ENCODE measurements at places on chromosomes 6 and 20.

DNA sequence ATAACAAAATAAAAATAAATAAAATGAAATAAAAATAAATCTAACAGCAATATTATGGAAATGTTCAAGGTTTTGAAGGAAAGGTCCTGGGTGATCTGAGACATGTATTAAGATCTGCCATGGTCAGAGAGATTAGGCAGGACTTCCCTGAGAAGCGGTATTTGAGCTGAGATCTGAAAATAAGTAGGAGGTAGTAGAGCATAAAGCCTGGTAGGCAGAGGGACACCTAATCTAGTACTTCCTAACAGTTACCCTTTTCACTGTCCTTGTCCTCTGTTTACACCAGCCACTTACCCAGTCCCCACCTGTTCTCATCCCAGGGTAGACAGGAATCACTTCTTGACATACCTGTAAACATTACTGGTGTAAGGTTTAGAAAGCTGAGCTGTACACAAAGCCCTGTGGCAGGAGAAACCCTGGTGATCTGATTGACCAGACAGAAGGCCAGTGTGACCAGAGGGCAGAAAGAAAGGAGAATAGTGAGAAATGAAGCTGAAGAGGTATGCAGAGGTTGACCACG lies 8.3 kb upstream of the ZNF318 start:
- no peak for DNase-seq

DNA sequence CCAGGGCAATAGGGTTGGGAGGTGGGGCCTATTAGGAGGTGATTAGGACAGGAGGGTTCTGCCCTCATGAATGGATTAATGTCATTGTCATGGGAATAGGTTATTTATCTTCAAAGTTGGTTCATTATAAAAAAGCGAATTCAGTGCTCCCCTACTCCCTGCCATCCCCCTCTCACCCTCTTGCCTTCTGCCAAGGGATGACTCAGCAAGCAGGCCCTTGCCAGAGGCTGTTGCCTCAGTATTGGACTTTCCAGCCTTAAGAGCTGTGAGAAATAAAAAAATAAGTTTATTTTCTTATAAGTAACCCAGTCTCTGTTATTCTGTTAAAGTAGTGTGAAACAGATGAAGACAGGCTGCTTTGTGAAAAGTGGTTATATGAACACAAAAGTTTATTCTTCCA lies 381.1 kb upstream of the ZFP64 start:
- DNase-seq = no peak

- DNase-seq = no peak
Measured at GRCh38 chr6:108895571-108895970, 47.3 kb downstream of the ARMC2 start.

DNA sequence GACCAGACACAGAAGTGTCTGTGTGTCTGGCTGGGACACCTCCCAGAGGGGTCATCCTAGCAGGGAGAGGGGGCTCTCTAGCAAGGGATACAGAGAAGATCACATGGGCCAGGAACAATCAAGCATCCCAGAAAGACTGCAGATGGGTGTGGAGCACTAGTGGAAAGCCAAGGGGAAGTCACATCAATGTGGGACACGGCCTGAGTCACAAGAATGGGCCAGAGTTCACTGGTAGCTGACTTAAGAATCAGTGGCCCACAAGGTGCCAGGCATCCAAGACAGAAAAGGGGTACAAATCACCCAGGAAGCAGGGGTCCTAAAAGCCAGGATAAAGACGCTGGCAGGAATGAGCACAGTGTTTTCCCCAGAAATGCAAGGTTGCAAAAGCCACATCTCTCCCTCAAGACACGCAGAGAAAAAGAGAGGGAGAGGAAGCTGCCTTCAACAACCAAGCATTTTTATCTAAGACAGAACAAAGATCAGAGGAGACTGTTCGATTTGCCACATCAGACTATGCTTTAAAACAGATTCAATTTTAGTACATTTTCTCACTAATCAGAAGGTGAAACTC lies 113.6 kb upstream of the DST start:
- no peak for DNase-seq

DNA sequence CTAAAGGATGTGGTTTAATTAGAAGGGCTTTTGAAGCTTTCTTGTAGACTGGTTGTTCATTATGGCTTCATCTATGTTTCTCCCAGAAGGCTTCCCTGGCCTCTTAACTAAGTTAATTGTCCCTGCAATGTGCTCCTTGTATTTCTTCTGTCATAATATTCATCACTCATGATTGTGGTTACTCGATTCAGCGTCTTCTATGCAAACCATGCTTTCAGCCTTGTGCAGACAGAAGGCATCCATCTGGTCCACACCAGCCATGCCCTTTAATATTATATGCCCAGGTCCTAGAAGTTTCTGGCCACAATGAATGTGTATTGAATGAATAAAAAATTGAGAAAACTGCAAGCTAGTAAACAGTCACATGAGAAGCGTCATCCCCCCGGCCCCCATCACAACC lies 163.2 kb downstream of the KHDC1L start:
- no peak for DNase-seq

DNA sequence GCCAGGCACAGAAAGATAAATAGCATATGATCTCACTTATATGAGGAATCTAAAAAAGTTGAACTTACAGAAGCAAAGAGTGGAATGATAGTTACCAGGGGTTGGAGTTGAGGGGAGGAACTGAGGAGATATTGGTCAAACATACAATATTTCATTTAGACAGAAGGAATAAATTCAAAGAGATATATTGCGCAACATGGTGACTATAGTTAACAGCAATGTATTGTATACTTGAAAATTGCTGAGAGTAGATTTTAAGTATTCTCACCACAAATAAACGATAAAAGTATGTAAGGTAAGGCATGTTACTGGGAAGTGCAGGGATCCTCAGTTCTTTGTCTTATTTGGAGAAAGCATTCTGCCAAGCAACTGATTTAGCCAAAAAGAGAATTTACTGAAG lies 171.9 kb downstream of the LMBRD1 start:
- no peak for DNase-seq

- no peak for DNase-seq
Measured at GRCh38 chr20:37270576-37271420, 9.2 kb upstream of the GHRH start.

DNA sequence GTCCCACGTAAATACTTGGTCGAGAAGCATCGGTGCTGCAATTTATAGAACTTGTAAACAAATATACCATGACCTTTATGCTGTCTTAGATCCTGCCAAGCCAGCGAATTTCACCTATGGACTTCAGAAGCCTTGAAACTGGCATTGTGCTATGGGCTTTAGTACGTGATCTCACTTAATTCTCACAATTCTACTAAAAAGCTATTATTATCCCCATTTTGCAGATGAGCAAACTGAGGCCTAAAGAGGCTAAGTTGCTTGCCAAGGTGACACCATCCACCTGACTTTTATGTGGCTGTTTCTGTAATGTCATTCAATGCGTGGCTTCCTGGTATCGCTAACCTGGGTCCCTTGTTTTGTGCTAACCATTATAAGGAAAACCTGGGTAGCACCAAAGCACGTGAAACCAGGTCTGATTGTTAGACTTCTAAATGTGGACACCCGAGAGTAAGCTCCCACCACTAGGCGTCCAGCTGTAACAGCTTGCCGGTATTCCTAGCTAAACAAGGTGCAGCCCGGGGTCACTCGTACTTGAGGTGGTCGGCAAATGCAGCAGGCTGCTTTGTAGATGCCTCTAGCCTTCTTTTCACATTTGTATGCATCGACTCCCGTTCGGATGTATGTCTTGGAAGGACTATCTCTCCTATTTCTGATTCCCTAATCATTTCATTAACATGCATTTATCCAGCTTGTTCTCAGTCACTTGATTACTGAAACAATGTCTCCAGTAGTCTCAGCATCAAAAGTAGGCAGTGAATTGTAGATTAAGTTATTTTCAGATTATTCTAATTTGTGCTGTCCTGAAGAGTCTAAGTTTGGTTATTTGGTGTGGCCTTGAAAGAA lies 1.1 kb downstream of the SYNJ2 start:
- no peak for DNase-seq

DNA sequence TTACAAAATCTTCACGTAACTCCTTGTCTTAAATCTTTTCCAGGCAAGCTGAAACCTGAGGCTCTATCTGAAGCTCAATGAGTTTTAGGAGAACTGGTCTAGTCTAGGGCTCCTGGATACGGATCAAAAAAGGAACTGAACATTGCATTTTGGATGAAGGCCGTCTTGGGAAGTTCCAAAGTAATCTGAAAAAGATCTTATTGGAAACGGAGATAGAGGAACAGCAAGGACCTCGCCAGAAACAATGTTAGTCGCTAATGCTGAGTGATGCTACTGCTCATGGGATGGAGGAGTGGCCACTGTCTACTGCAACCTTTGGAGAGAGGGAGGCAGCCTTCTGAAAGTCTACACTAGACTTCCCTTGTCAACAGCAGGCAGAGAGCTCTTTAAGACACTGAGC lies 91.4 kb upstream of the ATXN1 start:
- DNase-seq = no peak

GRCh38 chr20:38968090-38968489 lies 5.9 kb downstream of the DHX35 start:
- no peak for DNase-seq

- DNase-seq = no peak
Measured at GRCh38 chr6:84052883-84053241, 19.3 kb downstream of the MRAP2 start.

DNA sequence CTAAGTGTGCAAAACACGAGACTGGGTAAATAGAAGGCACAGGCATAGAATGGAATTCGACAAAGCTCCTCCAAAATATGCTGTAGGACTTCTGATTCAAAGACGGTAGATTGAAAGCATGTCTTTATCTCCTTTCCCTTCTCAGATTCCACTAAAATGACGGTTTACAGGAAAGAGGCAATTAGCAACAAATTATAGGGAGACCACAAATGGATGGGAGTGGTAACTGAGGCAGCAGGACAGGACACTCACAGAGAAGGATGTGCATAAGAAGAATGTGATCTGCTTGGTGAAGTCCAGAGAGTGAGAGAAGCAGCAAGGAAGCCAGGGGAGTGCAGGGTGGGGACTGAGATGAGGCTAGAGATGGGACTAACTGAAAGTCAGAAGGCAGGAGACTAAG lies 113.4 kb upstream of the MRPS10 start:
- DNase-seq = no peak

- peak; percentile 53 for DNase-seq
Measured at GRCh38 chr6:32933661-32934085, 7.2 kb downstream of the HLA-DMB start.

DNA sequence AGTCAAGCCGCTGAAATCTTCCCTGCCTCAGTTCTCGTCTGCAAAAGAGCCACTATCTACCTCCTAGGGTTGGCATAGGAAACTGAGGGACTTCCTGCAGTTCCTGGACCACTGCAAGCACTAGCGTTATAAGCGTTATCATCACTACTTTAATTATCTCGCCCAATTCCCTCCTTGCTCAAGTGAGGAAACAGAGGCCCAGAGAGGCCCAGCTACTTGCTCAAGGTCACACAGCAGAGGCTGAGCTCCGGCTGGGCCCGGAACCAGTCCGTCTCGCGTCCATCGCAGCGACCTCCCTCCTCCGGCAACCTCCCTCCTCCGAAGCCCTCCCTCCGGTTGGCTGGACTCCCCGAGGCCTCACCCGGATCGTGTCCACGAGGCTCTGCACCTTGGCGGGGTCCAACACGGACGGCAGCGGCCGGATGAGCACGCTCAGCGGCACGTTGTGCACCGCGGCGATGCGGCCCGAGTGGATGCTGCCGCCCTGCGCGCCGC lies 338 bp downstream of the SRXN1 start:
- no peak for DNase-seq

DNA sequence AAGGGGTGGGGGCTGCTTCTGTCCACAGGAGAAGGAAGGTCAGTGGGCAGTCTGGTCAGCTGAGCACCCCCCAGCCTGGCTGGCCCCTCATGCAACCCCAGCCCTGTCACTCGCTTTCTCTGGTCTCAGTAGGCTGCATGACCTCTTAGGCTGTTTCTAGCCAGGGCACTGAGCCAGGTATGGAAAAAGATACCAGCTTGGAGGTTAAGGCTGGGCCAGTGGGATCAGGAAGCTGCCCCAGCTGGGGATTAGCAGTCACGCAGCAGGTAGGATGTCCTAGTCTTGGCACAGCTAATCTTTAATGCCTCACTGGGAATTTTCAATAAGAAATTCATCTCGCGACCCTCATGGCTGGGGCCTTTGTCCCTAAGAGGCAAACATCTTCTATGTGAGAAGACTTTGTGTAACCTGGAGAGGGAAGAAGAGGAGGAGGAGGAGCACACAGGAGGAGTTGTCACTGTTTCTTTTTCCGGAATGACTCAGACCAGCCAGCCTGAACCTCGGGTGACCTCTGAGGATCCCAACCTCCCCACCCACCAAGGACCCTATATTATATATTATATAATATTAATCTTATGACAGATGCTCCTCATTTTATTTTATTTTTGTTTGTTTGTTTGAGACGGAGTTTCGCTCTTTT lies 2.4 kb upstream of the BPIFA2 start:
- no peak for DNase-seq

GRCh38 chr6:112180095-112180820 lies 74.1 kb downstream of the LAMA4 start:
- DNase-seq = no peak

- DNase-seq = no peak
Measured at GRCh38 chr6:152727507-152727906, 23.1 kb upstream of the VIP start.

GRCh38 chr20:62920039-62920645 lies 6.2 kb downstream of the DIDO1 start:
- DNase-seq = no peak

GRCh38 chr6:113122060-113122459 lies 735.1 kb upstream of the MARCKS start:
- DNase-seq = no peak

DNA sequence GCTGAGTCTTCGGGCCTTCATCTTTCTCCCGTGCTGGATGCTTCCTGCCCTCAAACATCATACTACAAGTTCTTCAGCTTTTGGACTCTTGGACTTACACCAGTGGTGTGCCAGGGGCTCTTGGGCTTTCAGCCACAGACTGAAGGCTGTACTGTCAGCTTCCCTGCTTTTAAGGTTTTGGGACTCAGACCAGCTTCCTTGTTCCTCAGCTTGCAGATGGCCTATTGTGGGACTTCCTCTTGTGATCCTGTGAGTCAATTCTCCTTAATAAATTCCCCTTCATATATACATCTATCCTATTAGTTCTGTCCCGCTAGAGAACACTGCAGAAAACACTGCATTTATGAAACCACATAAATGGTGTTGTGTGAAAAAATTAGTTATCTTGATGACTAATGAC lies 13.9 kb upstream of the BCLAF1 start:
- DNase-seq = no peak

DNA sequence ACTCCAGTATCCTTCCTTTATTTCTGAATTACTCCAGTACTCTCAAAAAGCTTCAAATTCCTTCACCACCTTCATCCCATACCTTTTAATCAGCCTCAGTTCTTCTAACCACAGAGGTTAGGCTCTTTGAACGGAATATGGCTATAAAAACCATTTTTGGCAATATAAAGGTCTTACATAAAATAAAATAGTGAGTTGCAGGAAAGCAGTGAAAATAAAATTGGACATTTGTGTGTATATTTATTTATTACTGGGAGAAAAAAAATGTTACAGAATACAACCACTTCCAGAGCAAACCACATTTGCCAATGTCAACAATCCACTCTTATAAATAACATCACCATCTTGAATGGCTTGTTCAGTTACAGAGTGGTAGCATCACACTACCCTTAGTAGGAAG lies 7.7 kb downstream of the HDDC2 start:
- no peak for DNase-seq

Data from stimulated activated CD4-positive, alpha-beta T cell treated with anti-CD3 and anti-CD28 coated beads, Interleukin-1b, Interleukin-23, amount 100 ng/mL, for 1 hour (primary cell).